Kidney epithelial cell (primary cell): ENCODE measurements at places on chromosomes 6 and 20. TPM values are rescaled to one million over a fixed set of nuclear protein-coding genes. Genes with fewer than 3 reads are reported as not detected.

The TPBG gene
- total RNA-seq = 46.1 and 54.1 TPM in 2 replicates

The FAM209B gene
- total RNA-seq = 0.48 TPM in 1 of 2 replicates, not detected in the other

The SYCP2 gene
- 1.0 and 2.3 TPM in 2 replicates for total RNA-seq

The ROMO1 gene
- total RNA-seq = 372 and 719 TPM in 2 replicates

The ZNF311 gene
- 2.6 and 2.7 TPM in 2 replicates for total RNA-seq

The KIAA0408 gene
- total RNA-seq = 3.6 and 13.5 TPM in 2 replicates

The MOG gene
- total RNA-seq = not detected in 2 replicates

The LAMA2 gene
- total RNA-seq = 1.1 and 1.4 TPM in 2 replicates

The ADAM33 gene
- total RNA-seq = 0.13 and 0.41 TPM in 2 replicates

The HLA-G gene
- 0.75 and 1.1 TPM in 2 replicates for total RNA-seq

The FRS3 gene
- total RNA-seq = 2.1 and 4.0 TPM in 2 replicates

The SALL4 gene
- 4.4 and 5.3 TPM in 2 replicates for total RNA-seq

The BTN1A1 gene
- not detected in 2 replicates for total RNA-seq

The KIF6 gene
- total RNA-seq = 0.33 and 0.68 TPM in 2 replicates

The ADGRG6 gene
- total RNA-seq = 30.3 and 39.1 TPM in 2 replicates

The SPDEF gene
- total RNA-seq = not detected in 2 replicates

The BPIFB2 gene
- not detected in 2 replicates for total RNA-seq

The MUC21 gene
- not detected in 2 replicates for total RNA-seq

The SOX4 gene
- total RNA-seq = 143 and 147 TPM in 2 replicates

The COL11A2 gene
- 0.14 and 0.38 TPM in 2 replicates for total RNA-seq

The BPIFA1 gene
- total RNA-seq = not detected in 2 replicates

The TP53TG5 gene
- not detected in 2 replicates for total RNA-seq

The BMP5 gene
- total RNA-seq = under 0.01 TPM in 1 of 2 replicates, not detected in the other

The FAM83D gene
- total RNA-seq = 4.1 and 5.4 TPM in 2 replicates

The TDRD6 gene
- 0.08 TPM in 1 of 2 replicates, not detected in the other for total RNA-seq

The TSBP1 gene
- not detected in 2 replicates for total RNA-seq

The JAG1 gene
- 132 and 150 TPM in 2 replicates for total RNA-seq

The RGS17 gene
- total RNA-seq = 11.2 and 14.1 TPM in 2 replicates

The CLPSL1 gene
- not detected in 2 replicates for total RNA-seq

The ACSS2 gene
- 29.2 and 33.1 TPM in 2 replicates for total RNA-seq

The MYBL2 gene
- 4.1 and 7.1 TPM in 2 replicates for total RNA-seq

The TCF21 gene
- total RNA-seq = 0.33 and 0.68 TPM in 2 replicates

The HLA-DPA1 gene
- 0.29 and 0.48 TPM in 2 replicates for total RNA-seq

The BMP6 gene
- total RNA-seq = 0.89 and 1.1 TPM in 2 replicates

The FAM209A gene
- not detected in 2 replicates for total RNA-seq

The AAR2 gene
- 30.1 and 32.9 TPM in 2 replicates for total RNA-seq

The SLC22A16 gene
- total RNA-seq = 0.71 TPM in 1 of 2 replicates, not detected in the other

The WFDC2 gene
- 78.5 and 84.9 TPM in 2 replicates for total RNA-seq

The GTF3C6 gene
- 66.3 and 68.3 TPM in 2 replicates for total RNA-seq

The PRL gene
- not detected in 2 replicates for total RNA-seq

The PACRG gene
- 0.29 and 1.7 TPM in 2 replicates for total RNA-seq

The DNAH8 gene
- not detected in 2 replicates for total RNA-seq

The SAMHD1 gene
- 16.9 and 21.2 TPM in 2 replicates for total RNA-seq

The HTR1E gene
- total RNA-seq = not detected in 2 replicates

The GTSF1L gene
- not detected in 2 replicates for total RNA-seq

The SLC17A1 gene
- total RNA-seq = not detected in 2 replicates

The RAB44 gene
- 0.07 TPM in 1 of 2 replicates, not detected in the other for total RNA-seq

The PPP1R16B gene
- total RNA-seq = 0.13 and 0.14 TPM in 2 replicates

The UST gene
- 3.5 and 5.2 TPM in 2 replicates for total RNA-seq

The HLA-DMA gene
- total RNA-seq = 1.6 and 4.7 TPM in 2 replicates
